ENCODE measurements at places on chromosomes 2 and 18.

- no peak for DNase-seq
These were observed 555.5 kb upstream of the LRRTM4 start for GRCh38 chr2:78077633-78078032.

- no peak for DNase-seq
These were observed 6.9 kb downstream of the ABCG5 start for GRCh38 chr2:43831543-43832294.

DNA sequence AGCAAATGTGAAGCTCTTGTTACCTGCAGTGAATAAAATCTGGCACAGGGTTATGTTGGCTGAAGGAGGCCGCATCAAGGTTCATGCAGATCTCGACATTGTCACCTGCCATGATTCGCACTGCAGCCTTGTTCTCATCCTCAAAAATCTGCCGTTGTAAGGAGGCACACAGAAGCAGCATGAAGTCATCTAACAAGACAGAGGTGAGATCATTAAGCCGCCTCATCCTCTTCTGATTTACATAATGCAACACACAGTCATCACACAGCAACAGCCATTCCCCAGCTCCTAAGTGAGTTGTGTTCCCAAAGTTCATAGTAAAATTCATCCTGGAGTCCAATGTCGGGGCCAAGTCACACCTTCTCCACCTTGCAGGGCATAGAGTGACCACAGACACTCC is 232.1 kb downstream of the NAPG start:
- DNase-seq, result no peak

GRCh38 chr2:231535961-231536360 is 5.7 kb upstream of the NMUR1 start:
- DNase-seq, result peak; percentile 3

- peak; percentile 87 for DNase-seq
These were observed 168.6 kb upstream of the SIX2 start for GRCh38 chr2:45177870-45178269.

GRCh38 chr2:165114346-165114939 is 89.4 kb downstream of the SCN3A start:
- DNase-seq, result no peak

DNA sequence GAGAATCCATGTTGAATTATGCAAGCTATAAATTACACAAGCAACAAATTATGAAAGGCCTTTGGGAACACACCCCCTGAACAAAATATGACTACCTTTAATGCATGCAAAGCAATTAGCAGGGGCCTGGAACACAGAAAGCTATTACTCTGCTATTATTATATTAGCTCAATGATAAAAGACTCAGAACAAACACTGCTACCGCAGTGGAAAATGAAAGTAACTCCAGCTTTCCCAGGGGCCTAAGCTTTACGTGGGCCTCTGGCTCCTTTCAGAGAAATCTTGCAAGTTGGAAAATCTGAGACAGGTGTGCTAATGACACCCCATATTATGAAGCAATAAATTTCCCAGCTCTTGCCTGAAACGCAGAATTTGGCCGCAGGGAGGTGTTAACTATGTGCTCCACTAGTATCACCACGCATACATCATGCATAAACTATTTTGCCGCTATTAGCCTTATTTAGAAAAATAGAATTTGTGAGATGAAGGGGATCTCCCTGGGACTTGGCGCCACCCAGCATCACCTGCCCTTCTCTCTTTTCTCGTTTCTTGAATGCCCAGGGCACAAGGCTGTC is 321.6 kb upstream of the LYPD1 start:
- no peak for DNase-seq

- no peak for DNase-seq
These were observed 14.9 kb downstream of the SALL3 start for GRCh38 chr18:78994531-78994930.

DNA sequence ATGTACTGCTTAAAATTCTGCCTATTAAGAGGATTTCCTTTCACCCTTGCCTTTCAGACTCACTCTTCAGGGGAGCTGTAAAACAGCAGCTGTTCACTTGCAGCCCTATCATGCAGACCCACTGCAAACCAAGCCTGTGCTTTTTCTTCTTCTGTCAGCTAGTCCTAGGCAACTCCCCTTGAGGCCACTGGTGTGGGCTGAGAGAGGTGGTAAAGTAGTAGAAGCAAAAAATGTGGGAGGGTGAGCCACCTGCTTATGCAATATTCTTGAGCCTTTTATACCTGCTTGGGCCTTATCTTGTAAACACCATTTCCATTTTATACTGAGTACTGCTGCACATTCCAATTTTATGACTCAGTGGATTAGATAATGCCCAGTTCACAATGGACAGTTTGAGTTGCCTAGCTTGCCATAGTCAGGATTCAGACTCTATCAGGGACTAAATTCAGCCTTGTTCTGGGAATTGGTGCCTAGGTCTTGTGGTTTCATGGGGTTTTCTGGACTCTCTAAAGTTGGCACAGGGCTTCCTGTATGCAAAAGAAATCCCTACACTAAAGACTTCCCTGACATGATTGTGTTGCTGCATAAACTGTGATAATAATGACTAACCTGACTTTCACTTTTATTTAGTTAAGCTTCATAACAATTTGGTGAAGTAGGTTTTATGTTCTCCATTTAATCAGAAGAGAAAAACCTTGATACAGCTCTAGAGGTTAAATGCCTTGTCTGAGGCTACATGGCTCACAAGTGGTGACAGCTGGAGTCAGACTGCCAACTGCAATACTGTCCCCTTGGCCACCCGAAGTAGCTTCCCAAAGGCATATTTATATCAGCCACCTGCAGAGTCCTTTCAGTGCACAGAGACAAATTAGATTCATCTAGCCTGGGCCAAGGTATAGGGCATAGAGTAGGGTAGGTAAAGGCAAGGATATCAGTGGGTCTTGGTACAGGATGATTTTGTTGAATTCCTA is 47.4 kb upstream of the KDM3A start:
- DNase-seq, result no peak

- DNase-seq, result peak; percentile 79
These were observed 32.6 kb upstream of the PPP3R1 start for GRCh38 chr2:68284896-68285295.

DNA sequence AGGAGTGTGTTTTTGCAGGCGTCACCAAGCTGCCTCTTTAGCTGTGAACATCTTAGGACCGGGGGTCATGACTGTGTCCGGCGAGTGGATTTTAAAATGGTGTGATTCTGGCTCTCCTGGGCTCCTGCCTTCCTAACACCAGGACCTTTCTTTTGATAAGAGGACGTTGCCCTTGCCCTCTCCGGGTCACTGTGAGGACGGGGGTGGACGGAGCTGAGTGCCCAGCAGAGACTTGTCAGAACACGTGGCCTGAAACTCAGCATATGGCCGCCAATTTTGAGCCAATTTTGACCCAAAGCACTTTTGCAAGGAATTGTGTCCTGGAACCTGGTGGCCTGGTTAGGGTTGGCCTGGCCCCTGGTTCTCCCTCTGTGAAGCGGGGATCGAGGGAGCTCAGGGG is 40.2 kb downstream of the RTP5 start:
- no peak for DNase-seq

- DNase-seq, result no peak
These were observed 47.6 kb downstream of the PLB1 start for GRCh38 chr2:28543316-28544035.

DNA sequence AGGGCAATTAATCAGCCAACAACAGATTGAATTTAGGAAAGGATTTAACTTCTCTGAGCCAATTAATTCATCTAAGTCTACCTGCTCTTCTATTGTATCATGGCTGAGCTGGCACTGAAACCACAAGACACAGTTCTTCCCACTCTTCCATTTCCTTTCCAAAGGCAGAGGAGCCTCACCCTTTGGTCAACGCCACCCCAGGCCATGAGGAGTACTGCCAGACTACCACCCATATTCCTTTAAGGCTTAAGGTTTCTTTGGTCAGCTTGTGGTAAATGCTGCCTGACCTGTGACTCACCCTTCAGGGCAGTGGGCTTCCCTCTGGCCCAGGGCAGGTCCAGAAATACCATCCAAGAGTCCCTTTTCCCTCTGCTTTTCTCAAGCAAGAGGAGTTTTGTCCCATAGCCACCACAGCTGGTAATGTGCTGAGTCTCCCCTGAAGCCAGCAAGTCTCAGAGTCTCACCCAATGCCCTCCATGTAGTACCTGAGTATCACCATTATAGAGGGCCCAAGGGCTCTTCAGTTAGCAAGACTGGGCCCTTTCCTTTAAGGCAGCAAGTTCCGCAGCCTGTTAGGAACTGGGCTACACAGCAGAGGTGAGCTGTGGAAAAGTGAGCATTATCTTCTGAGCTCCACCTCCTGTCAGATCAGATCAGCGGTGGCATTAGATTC is 900.5 kb upstream of the CRIM1 start:
- DNase-seq, result no peak

DNA sequence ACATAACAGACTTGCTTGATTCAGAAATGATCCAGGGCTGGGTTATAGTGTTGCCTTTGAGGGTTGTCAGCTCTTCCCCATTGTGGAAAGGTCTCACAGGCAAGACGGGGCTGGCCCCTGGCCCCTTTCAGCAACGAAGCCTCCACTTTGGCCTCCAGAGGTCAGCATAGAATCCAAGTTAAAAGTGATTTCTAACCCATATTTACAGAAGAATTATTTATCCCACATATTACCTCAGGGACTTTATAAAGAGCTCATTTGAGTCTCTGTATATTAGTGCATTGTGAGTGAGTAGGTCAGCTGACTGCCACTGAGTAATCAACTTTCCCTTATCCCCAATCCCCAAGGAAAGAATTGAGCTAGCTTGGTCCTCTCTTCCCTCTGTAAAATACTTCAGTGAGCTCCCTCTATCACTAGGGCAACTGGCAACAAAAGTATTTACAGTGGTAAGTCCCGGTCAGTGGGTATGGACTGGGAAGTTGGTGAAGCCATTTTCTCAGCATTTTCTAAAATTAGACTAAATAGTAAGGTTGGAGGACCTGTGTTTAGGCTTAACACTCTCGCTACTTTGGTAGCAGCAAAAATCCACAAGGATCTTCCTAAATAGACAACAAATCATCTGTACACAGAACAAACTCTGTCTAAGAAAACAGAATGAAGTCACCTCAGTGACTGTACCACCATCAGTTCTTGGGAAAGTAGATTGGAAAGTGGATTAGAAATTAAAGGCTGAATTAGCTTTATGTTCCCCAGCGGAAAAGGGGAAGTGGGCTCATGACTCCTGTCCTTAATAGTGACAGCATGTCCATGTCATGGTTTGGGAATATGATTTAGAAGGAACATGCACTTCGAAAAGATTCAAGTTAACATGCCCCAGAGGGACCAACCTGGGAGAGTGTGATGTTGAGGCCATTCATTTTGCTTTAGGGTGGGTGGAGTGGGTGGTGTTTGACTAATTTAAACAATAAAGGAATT is 171.0 kb upstream of the SIX3 start:
- DNase-seq, result no peak

- DNase-seq, result no peak
These were observed 1.9 kb downstream of the PSMA8 start for GRCh38 chr18:26135548-26135947.

DNA sequence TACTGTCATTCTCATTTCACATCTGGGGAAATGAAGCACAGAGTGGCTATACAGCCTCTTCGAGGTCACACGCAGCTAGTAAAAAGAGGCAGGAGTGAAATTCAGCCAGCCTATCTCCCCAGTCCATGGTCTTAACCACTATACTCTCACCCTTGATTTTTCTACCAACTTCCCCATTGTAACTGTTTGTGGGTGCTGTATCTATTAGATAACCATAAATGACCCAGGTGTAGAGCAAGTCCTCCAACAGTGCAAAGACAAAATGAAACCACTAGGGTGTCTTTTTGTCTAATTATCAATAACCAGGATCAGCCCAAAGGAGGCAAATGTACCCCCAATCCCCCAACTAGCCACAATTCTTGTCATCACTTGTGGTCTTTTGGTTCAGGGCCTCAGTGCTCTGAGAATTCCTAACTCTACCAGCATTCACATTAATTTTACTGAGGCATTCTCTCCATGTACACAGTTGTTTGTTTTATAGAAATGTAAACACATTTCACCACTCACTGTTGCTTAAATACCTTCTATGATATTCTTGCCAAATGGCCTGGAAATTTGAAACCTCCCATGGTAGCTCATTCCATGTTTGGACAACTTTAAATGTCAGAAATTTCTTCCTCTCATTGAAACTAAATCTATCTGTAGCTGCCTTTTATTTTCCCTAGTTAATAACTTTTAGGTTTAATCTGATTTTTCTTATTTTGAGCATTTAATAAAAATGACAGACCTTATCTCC is 58.7 kb downstream of the SLC40A1 start:
- DNase-seq, result no peak

GRCh38 chr2:188623995-188624643 is 332.4 kb downstream of the GULP1 start:
- peak; percentile 20 for DNase-seq

GRCh38 chr2:191907545-191907944 is 60.7 kb upstream of the CAVIN2 start:
- no peak for DNase-seq

- no peak for DNase-seq
These were observed 23.9 kb upstream of the GULP1 start for GRCh38 chr2:188267776-188268175.

- DNase-seq, result no peak
These were observed 95.7 kb upstream of the MCFD2 start for GRCh38 chr2:47011264-47011663.

GRCh38 chr2:26164231-26164630 is 8.7 kb upstream of the GAREM2 start:
- no peak for DNase-seq

- no peak for DNase-seq
These were observed 65.4 kb downstream of the HIBCH start for GRCh38 chr2:190254063-190254850.

DNA sequence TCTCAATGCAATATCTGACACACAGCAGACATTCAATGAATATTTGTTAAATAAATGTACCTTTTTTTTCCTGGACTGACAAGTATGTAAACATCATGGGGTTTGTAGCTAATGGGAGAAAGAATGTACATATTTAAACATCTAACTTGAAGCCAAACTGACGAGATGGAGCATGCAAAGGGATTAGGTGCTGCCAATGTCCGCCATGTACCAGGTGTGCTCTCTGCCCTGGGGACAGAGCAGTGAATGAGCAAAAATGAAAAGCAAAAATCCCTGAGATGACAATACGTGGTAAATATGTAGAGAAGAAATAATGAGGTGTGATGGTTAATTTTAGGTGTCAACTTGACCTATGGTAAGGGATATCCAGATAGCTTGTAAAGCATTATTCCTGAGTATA is 247.4 kb upstream of the CELF4 start:
- DNase-seq, result no peak

GRCh38 chr2:207184348-207184747 is 18.6 kb upstream of the KLF7 start:
- DNase-seq, result peak; percentile 44

DNA sequence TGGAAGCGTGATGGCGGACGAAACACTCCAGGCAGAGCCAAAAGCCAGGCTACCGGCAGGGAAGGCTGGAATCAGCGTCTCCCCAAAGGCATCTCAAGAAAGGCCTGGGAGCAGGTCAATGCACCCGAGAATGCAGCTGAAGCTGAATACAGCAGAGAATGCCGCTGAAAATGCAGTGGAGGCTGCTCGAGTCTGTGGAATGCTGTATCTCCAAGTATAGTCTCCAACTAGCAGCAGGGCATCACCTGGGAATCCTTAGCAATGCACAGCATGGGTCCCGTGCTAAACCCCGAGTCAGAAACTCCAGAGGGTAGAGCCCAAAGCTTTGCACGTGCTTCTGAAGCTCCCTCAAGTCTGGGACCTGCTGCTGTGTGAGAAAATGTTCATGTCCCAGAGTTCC is 191.1 kb upstream of the ALKAL2 start:
- no peak for DNase-seq

GRCh38 chr2:111155610-111156009 is 34.9 kb downstream of the BCL2L11 start:
- no peak for DNase-seq

GRCh38 chr2:232878855-232879617 is 9.0 kb downstream of the SNORC start:
- DNase-seq, result peak; percentile 5

- DNase-seq, result no peak
These were observed 299.3 kb downstream of the OSR1 start for GRCh38 chr2:19059076-19059475.

- DNase-seq, result no peak
These were observed 80.3 kb downstream of the SPOPL start for GRCh38 chr2:138581909-138582308.

Data from GM03348 (cell line).